Activated T-cell treated with anti-CD3 and anti-CD28 coated beads, Interleukin-2, amount 50 U/mL, for 48 hours (primary cell): ENCODE measurements at places on chromosomes 7 and 10.

- no peak for DNase-seq
Observed at GRCh38 chr10:71312811-71313789, 6.0 kb upstream of the SLC29A3 start.

GRCh38 chr7:142733271-142733670 lies 16.0 kb upstream of the PRSS1 start:
- no peak for DNase-seq

DNA sequence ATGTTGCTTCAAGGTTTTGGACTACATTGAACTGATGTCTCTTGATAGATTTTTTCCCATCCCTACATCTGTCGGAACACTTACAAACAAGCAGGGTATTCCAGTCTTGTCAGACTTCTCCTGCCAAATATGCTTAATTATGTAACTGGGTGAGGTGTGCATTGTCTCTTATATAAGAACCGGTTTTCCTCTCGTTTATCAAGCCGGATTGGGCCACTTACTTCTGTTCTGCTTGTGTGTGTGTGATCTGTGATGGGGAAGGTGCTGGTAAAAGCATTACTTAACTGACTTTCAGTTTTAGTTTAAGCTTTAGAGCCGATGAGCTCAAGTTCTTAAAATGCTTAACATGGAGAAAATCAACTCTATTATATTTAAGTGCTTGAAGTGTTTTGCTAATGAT lies 57.9 kb downstream of the OTUD1 start:
- no peak for DNase-seq

DNA sequence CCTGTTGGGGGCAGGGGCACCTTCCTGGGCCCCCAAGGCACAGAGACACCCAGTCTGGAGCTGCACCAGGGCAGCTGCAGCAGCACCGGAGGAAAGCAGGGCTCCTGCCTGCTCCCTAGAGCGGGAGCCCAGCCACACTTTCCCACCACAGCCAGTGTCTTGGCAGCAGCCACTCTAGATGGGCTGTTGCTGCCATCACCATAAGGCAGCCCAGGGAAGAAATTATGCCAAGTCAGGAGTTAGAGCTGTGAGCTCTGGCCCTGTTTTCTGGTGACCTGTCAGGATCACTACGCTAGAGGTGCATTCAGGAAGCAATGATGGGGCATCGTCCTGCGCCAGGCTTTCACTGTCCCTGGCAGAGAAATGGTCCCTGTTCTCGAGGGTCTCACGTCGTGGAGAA lies 38.0 kb upstream of the ZNRF2 start:
- DNase-seq, result no peak

DNA sequence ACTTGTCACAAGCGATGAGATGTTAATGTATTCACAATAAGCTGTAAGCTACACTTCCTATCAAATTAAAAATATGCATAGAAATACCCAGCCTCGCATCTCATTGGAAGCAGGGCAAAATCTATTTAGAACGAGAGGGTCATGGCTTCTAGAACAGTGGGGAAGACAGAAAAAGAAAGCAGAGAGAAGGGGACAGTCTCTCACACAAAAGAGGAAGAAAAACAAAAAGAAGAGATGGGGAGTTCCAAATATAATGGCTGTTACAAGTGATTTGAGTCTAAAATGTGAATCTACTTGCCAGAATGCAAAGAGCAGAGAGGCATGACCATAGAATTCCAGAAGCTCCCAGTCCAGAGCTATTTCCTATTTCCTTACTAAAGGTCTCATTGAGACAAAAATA lies 13.8 kb downstream of the LRRN3 start:
- no peak for DNase-seq

DNA sequence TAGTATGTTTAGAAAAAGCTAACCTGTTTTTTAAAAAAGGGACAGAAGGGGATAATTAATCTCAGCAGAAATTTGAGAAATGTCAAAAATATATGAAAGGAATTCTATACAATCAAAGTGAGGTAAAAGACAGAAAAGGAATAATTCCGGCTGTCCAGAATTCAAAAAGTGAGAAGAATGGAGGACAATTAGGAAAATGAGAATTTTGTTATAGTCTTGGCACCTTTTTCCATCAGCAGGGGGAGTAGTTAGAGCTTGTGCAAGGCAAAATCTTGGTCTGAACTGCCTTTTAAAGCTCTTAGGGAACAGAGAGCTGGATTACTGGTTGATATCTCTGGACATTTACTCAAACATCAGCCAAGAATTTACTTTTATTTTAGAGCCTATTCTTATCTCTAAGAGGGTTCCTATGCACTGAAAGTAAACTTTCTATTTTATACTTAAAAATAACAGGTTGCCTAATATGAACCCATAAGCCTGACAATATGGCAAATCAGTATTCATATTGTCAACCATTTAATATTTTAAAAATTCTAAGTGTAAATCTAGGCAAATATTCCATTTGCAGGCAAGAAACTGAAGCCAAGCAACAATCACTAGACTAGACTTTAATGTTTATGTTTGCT lies 185.6 kb downstream of the ANK3 start:
- no peak for DNase-seq

GRCh38 chr7:150994141-150994837 lies 3.5 kb downstream of the NOS3 start:
- no peak for DNase-seq

DNA sequence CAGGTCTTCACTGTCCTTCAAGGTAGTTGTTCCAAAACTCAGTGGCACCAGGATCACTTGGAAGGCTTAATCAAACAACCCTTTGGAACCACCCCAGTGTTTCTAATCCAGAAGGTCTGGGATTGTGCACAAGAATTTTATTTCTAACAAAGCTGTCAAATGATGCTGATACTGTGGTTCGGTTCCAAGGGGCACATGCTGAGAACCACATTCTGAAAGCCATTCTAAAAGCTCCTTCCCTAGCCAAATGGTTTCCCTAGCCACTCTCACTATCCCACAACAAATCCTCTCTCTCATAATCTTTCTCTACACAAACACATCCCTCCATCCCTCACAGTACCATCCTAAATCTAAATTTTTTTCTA lies 52.1 kb downstream of the MACC1 start:
- no peak for DNase-seq
